Retina (tissue), 1 donor: ENCODE measurements at places on chromosomes 7 and 10.
A peak's percentile ranks its signal among the peaks of the same experiment; 100 is the strongest.

GRCh38 chr10:22505911-22506685, 160.8 kb downstream of the SPAG6 start:
- DNase-seq: no peak

DNA sequence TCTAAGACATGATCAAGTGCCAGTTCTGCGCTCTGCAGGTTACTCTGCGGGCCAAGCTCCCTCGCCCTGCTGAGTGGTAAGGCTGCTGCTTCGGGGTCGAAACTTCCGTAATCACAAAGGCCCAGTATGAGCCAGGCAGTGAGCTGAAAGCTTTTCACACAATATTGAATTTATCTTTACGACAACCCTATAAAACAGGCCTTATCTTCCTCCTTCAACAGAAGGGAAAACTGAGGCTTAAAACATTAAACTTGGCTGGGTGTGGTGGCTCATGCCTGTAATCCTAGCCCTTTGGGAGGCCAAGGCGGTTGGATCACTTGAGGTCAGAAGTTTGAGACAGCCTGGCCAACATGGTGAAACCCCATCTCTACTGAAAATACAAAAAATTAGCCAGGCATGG, 83.3 kb downstream of the FAM107B start:
- DNase-seq: no peak

DNA sequence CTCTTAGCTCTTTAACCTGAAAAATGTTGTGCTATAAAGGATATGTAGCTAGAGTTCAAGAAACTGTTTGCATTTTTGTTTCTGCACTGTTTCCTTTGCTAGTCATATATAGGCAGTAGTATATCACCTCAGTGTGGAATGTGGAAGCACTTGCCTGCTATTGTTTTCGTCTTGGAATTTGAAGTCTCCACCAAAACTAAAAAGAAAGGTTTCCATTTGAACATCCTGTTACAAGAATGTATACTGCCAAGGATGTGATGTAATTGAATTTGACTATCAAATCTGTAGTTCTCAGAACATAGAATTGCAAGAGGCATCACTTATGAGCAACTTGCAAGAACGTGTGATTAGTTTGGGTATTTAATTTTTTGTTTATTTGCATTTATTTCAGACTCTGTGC, 51.1 kb upstream of the MEOX2 start:
- peak; percentile 23 for DNase-seq

DNA sequence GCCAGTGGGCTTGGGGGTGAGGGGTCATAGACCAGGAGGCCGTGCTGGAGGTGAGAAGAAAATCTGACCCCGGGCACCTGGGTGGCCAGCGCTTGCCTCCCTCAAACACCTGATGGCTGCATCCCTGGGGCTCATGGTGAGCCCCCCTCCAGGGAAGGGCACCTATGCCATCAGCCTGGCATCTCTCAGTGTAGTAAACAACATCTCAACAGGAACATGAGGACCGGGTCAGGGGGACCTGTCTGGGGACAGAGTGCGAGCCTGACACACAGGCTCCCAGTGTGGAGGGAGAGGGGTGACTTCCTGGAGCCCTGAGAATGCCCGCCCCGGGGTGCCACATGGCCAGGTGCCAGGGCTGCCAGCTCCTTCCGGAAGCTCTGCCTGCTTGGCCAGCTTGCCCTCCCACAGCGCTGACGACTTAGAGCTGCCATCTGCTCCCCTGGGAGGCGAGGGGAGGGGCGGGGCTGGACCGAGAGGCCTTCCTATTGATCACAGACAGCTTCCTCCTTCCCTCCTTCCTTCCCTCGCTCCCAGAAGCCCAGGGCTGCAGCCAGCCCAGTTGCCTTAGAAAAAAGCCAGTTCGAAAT, 12.3 kb downstream of the STX1A start:
- DNase-seq: peak; percentile 60

DNA sequence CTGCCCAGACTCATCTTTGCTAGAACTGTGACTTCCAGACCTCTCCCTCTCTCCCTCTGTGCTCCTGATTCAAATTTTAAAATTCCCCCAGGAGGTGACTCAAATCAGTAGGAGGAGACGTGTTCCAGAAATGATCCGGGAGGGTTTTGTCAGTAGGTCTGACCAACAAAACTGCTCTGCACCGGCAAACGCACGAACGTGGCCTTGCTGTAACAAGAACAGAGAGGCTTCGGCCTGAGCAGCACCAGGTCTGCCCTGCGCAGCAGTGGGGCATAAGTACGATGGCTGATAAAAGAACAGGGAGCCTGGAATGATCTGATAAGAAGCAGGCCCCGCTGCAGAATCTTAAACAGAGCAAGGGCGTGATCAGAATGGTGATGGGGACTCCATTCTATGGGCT, 152.7 kb upstream of the AUTS2 start:
- DNase-seq: no peak

GRCh38 chr7:18353339-18353738, 142.2 kb upstream of the HDAC9 start:
- no peak for DNase-seq

- DNase-seq: no peak
Observed at GRCh38 chr10:4066581-4067390, 281.8 kb upstream of the KLF6 start.

GRCh38 chr7:29099896-29100847, 46.2 kb downstream of the CPVL start:
- no peak for DNase-seq

DNA sequence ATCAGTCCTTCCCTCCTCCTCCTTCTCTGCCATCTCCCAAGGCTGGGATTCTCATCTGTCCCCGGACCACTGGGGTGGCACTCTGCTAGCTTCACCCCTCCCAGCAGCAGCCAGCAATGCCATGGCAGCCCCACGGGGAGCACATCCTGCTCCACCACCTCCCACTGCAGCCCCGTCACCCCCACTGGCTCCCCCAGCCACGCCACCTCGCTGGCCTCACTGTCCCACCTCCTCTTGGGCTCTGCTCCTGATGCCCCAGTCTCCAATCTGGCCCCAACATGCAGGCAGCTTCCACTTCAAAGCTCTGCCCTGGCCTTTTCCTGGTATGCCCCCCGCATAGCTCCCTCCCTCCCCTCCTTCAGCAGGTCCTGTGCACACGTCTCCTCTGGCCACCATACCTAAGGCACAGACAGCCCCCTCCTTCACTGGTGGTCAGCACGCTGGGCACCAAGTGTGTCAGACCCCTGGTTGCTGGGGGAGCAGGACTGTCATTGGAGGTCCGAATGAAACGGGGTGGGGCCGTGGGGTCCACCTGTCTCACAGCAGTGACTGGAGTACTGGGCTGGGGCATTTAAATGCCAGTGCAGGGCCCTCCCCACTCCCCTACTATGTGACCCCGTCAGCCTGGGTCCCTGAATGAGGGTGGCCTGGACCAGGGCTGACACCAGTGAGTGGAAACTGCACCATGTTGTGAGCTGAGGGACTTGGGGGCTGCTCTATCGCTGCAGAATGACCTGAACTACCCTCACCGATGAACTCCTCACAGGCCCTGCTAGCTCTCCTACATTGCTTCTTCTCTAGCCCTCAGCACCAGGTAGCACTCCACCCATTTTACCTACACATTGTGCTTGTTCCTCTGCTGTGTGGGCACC, 38.7 kb downstream of the RASGEF1A start:
- no peak for DNase-seq

DNA sequence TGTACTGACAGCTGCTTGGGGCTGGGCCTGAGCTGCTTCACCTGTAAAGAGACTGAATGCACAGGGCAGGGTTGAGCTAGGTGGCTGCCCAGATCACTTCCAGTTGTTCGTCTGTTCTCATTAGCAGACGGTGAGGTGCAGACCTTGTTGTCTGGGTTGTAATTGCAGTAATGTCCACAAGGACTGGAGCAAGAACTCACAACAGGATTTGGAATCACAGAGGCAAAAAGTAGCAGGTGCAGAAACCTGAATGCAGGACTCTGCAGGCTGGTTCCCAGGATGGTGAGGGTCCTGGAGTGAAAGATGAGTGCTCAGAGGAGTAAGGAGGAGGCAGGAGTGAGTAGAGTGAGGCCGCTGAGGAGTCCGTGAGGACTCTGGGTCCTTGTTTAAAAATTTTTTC, 9.2 kb downstream of the ZSCAN25 start:
- no peak for DNase-seq

- DNase-seq: no peak
Observed at GRCh38 chr10:52599551-52600200, 172.9 kb downstream of the MBL2 start.

DNA sequence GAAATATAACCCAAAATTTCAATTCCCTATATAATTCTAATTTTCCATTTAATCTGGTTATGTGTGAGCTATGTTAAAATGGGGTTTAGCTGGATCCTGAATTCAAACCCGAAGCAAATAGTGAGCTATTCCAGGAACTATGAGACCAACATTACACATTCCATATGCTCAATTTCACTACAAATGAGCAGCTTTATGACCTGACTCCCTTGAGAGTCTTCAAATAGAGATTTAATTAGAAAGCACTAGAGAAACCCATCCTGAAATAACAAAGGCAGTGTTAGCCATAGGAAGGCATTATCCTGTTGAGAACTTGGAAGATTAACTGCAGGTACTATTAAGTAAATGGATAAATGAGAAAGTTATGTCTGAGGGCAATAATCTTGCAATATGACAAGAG, 890.0 kb downstream of the GRM8 start:
- no peak for DNase-seq

GRCh38 chr7:36638140-36638539, 86.2 kb downstream of the AOAH start:
- DNase-seq: no peak

DNA sequence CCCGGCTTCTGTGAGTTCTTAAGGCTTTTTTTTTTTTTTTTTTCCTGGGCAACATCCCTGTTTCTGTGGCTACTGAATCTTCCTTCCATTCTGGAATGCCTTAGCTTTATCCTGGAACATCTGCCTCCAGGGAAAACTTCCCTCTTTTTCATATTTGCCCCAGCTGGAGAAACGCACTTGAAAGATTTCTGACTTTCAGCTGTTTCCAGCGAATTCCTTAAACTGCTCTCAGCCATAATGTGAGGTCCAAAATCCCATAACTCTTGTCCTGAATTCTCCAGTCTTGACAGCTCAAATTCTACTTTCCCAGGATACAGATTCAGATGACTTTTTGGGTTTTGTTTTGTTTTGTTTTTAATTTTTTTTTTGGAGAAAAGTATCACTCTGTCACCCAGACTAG, 263.6 kb upstream of the AUTS2 start:
- DNase-seq: no peak
